ENCODE measurements at places on chromosomes 5 and 9.

DNA sequence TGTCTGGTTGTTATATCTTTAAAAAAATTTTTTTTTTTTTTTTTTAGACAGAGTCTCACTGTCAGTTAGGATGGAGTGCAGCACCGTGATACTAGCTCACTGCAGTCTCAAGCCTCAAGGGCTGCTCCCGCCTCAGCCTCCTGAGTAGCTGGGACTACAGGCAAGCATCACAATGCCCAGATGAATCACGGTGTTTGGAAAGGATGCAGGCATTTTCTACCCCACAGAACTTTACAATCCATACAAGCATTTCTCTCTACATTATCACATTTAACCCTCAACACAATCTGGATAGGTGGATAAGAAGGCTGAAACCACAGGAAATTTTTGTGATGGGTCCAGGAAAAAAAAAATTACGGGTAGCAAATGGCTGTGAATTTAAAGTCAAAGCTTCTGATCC lies 5.8 kb upstream of the PCA3 start:
- DNase-seq, result no peak

DNA sequence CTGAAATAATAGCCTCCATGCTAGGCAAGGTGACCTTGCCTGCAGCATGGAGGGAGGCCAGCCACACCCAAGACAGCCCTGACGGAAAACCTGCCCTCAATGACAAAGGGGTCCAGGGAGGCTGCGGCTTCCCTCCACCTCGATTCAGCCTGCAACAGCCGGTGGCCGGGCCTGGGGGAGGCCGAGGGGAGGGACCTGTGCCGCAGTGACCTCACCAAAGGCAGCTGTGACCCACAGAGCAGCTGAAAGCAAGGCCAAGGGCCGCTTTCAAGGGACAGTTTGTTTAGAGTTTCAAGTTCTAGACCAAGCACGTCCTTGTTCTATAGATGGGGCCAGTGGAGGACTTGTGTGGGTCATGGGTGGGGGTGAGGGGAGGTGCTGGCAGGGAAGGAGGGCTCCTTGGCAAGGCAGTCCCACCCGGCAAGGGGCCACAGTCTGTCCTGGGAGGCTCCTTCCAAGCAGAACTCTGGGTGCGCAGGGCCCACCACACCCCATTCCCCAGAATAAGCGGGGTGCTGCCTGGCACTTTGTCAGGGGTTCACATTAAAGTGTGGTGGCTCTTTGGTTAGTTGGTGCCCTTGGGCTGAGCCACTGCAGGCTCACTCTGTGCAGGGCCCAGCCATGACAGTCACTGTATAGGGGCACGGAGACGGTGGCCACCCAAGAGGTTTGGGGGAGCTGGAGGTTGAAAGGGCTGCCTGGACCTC lies 226.5 kb downstream of the FANCC start:
- no peak for DNase-seq

GRCh38 chr5:91245074-91245452 lies 138.1 kb downstream of the ARRDC3 start:
- no peak for DNase-seq

GRCh38 chr5:152259702-152260101 lies 145.4 kb downstream of the NMUR2 start:
- no peak for DNase-seq

DNA sequence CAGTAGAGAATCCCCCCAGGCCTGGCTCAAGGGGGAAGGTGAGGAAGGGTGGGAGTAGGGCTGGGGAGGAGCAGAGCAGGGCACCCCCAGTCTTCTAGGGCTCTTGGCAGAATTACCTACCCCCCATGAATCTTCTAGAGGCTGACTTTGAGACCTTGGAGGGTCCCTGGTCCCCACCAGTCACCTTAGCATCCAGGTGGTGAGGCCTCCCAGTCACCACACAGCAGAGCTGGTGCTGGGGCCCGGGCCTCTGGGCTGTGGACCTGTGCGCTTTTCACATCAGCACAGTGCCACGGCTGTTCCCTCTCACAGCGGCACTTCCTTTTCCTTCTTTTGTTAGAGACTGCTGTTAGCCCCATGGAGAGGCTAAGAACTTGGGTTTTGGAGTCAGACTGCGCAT lies 148.6 kb upstream of the PITX1 start:
- no peak for DNase-seq

- no peak for DNase-seq
Observed at GRCh38 chr5:71697967-71698366, 21.1 kb upstream of the CARTPT start.

DNA sequence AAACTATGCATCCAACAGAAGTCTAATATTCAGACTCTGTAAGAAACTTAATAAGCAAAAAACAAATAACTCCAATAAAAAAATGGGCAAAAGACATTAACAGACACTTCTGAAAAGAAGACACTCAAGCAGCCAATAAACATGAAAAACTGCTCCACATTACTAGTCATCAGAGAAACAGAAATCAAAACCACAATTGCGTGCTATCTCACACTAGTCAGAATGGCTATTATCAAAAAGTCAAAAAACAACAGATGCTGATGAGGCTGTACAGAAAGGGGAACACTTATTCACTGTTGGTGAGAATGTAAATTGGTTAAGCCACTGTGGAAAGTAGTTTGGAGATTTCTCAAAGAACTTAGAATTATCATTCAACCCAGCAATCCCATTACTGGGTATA lies 101.2 kb upstream of the TRIM32 start:
- no peak for DNase-seq

GRCh38 chr9:102113191-102113590 lies 374.7 kb upstream of the GRIN3A start:
- DNase-seq, result no peak
